T-cell (primary cell): ENCODE measurements at places on chromosomes 13 and 19. TPM values are rescaled to one million over a fixed set of nuclear protein-coding genes. Genes with fewer than 3 reads are reported as not detected.

ZNF570 gene
- total RNA-seq: 8.6 TPM

LPAR2 gene
- total RNA-seq: 79.7 TPM

DNA sequence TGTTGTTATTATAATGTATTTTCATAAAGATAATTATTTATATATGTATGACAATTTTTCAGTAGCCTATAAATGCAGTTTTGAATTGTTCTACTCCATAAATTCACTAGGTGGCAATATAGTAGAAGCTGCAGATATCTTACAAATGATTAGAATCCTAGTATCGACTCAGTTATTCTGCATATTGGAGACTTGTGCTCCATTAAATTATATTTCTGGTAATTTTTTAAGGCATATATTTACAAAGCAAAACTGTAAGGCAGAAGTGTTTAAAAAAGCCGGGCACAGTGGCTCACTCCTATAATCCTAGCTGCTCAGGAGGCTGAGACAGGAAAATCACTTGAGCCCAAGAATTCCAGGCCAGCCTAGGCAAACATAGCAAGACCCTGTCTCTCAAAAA, 58.7 kb downstream of the DPY19L3 start:
- no peak for DNase-seq

- DNase-seq: no peak
Measured at GRCh38 chr19:42280815-42281145, 11.7 kb downstream of the CIC start.

GRCh38 chr13:99628442-99628841, 127.2 kb downstream of the TM9SF2 start:
- no peak for DNase-seq

GRCh38 chr13:59914556-59914955, 249.2 kb downstream of the DIAPH3 start:
- no peak for DNase-seq

AXL gene
- total RNA-seq: not detected

PLD3 gene
- 120 TPM for total RNA-seq

DNA sequence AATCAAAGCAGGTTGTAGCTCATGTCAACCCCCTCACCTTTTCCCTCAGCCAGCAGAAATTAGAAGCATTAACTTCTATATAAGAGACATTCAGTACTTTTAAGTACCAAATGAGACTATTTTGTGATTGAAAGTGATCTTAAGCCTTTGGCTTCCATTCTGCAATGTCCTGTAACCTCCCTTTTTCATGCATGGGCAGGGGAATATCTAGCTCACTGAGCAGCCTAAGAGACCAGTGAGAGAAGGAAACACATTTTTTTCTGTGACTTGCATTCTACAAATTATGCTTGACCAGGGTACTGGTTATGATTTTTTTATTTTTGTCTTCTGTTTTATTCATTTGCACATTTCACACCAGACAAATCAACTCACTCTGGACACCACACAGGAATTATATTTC, 369.6 kb downstream of the KCTD12 start:
- no peak for DNase-seq

DNA sequence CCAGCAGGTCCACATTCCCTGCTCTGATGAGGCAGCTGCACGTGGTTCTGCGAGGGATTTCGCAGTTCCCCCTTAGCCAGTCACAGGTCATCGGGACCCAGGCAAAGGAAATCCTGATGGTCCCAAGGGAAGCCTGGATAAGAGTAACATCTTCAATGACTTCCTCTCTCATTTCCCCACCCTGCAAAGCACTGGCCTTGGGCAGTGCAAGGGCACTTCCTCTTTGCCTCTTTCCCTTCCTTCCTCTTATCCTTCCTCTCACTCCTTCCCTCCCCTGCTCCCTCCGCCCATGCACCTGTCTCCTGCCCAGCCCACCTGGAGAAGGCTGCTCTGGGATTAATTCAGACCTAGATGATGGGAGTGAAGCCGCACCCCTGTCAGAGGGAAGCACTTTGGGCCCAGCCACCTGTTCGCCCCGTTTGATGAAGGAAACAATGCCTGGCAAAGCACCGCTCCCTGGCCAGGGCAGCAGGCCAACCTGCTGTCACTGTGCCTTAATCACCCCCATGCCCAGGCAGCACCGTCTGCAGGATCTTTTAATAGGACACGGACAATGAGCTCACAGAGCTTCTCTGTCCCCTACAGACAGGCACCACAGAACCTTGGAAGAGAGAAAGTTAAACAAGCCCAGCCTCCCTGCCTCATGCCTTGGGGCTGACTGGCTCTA, 113.5 kb upstream of the PABPC3 start:
- no peak for DNase-seq

DNA sequence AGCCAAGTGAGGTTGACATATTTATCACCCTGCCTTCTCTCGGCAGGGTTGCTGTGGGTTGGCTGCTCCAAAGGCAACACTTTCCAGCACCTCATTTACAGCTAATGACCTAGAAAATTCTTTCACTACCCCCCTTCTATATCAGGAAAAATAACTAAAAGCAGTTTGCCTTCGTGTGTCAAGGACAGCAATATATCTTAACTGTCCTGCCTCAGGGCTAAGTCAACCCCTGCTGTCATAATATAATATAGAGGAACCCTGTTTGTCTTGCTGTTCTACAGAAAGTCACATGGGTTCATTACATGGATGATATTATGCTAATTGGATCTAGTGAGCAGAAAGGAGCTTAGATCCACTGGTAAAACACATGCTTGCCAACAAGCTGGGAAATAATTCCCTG, 28.1 kb upstream of the USP12 start:
- no peak for DNase-seq

- DNase-seq: no peak
Measured at GRCh38 chr19:9060564-9061340, 26.1 kb upstream of the OR1M1 start.

- DNase-seq: no peak
Measured at GRCh38 chr19:58563823-58564222, 5.4 kb upstream of the UBE2M start.

PROZ gene
- not detected for total RNA-seq

GRCh38 chr13:41231025-41231677, 32.2 kb downstream of the MTRF1 start:
- no peak for DNase-seq

DNA sequence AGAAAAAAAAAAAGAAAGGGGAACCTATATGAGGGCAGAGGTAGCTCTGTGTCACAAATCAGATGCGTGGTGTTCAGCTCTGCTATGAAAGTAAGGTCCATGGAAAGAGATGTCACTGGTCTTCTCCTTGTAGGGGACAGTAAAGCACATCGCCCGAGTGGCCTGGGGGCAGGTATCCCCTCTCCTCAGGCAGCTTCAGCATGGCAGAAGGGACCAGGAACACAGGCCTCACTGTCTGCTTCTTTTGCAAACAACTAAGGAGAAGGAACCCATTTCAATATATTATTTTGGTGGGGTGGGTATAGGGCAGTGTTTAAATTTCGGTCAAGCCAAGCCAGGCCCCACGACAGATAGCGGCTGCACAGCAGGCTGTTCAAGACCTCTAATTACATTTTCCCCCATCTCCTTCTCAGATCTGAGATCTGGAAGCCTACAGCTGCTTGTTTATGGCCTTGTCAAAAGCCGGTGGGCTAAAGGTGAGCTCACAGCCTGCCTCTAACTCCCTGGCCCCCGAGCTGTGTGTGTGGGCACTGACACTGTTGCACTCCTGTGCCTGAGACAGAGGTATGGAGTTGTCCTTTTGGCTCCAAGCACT, 72.8 kb downstream of the HSPH1 start:
- DNase-seq: no peak

- no peak for DNase-seq
Measured at GRCh38 chr19:44587963-44588770, 25.2 kb upstream of the IGSF23 start.

NPAS1 gene
- 0.36 TPM for total RNA-seq

CLDN10 gene
- total RNA-seq: not detected

- no peak for DNase-seq
Measured at GRCh38 chr13:112658808-112659207, 31.0 kb upstream of the ATP11A start.

DNA sequence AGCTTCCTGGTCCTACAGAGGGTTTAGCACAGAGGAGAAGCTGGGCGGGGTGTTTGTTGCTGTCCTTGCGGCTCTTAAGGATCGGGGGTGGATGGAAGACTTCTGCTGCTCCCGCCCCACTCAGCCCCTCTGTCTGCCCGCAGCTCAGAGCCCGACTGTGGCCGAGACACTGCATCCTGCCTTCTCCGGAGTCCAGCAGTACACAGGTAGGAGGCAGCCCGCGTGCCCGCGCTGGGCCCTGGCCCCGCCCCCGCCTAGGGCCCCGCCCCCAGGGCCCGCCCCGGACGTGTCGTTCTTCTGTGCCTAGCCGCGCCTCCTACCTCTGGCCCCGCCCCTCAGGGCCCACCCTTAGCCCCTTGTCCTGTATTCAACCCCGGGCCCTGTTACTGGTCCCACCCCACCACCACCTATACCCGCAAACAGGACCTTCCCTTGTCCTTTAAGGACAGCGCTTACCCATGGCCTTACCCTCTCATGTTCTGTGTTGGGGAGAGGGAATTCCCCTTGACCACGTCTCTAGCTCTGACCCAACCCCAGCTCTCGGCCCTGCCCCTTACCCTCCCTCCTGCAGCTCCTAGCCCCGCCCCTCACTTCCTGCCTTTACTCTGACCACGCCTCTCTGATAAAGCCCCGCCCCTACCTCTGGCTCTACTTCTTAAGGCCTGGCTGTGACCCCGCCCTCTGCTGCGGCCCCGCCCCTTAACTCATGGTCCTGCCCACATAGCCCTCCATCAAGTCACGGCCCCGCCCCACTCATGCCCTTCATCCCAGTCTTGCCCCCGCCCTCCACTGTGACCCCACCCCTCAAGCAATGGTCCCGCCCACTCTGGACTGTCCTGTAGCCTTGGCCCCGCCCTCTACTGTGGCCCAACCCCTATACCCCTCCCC, 60.5 kb downstream of the CELF5 start:
- DNase-seq: peak; percentile 70

FPR1 gene
- total RNA-seq: not detected

- no peak for DNase-seq
Measured at GRCh38 chr19:3008994-3009393, 20.1 kb downstream of the TLE2 start.

DNA sequence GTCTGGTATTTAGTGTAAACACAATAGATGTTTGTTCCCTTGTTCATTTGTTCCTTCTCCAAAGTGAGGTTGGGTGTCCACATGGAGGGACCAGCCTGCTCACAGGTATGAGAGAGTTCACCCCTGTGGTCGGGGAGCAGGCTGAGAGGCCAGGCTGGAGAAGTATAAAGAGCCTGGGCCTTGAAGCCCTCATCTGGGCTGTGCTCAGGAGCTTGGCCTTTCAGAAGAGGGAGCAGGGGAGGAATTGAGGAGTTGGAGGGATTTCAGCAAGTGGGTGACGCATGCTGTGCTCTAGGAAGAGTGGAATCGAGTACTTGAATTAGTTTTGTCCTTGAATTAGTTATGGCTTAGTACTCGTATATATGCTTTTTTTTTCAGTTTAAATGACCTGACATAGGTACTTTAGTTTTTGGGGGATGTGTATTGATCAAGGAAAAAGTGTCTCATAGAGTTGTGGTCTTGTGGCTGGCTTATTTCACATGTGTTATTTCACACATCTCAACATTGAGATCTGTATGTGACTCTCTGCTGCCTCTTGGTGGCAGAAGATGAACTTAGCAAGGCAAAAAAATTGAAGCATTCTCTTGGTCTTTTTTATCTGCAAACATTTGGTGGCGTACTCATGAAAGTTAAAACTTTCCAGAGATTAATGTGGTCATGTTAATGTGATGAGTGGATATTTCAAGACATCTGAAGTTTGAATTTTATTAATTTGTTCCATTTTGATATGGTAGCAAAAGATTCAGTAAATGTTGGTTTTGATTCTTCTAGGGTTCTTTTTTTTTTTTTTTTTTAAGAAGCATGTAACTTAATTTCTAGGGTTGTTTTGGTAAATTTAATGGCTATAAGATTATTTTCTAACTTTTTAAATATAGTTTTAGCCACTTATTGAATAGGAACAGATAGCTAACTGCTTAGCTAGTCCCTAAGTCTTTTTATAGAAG, 54.3 kb downstream of the SLAIN1 start:
- peak; percentile 9 for DNase-seq

LGALS7B gene
- total RNA-seq: not detected

- DNase-seq: no peak
Measured at GRCh38 chr19:15195371-15196334, 5.1 kb downstream of the NOTCH3 start.

DNA sequence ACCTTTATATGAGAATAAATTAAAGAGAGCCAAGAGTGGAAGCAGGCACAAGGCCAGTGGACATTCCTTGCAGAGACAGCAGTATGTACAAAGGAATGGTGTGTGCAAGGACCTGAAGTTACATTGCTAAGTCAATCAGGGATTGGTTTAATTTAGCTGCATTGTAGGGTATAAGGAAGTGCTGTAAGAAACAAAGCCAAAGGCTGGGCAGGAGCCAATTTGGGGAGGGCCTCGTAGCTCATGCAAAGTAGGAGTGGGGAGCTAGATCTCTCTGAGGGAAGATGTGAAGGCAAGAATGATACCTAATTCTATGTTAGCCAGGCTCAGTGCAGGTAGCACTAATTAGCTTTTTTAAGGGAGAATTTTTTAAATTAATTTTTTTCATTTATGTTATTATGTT, 76.7 kb downstream of the SLAIN1 start:
- DNase-seq: no peak

LMTK3 gene
- 19.3 TPM for total RNA-seq
